ENCODE measurements at places on chromosomes 5 and 9. TPM values are rescaled to one million over a fixed set of nuclear protein-coding genes. Genes with fewer than 3 reads are reported as not detected.

The OTP gene
- not detected for total RNA-seq

The FGF1 gene
- 0.21 TPM for total RNA-seq

The OBP2B gene
- total RNA-seq, result not detected

The SAXO1 gene
- total RNA-seq, result not detected

Measured in tracheal epithelial cell (primary cell).